ENCODE measurements at places on chromosomes 1 and 21.
A peak's percentile ranks its signal among the peaks of the same experiment; 100 is the strongest.

DNA sequence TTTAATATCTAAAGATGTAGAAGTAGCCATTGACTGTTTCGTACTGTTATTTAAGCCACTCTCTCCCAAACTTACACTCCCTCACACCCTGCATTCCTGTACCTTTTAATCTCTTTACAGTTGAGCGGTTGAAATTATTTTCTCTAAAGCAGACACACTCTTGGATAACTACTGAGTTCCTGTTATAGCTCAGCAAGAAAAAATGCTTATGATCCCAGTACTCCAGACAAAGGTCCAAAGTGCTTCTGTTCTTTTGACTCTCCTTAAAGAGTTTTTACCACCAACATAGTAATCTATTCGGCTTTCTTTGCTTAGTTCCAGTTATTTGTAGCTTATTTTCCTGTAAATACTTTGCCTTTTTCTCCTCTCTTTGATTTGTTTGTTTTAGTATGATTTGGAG lies 100.1 kb downstream of the ATF6 start:
- DNase-seq: no peak

GRCh38 chr1:109704173-109704572 lies 7.9 kb upstream of the GSTM5 start:
- no peak for DNase-seq

DNA sequence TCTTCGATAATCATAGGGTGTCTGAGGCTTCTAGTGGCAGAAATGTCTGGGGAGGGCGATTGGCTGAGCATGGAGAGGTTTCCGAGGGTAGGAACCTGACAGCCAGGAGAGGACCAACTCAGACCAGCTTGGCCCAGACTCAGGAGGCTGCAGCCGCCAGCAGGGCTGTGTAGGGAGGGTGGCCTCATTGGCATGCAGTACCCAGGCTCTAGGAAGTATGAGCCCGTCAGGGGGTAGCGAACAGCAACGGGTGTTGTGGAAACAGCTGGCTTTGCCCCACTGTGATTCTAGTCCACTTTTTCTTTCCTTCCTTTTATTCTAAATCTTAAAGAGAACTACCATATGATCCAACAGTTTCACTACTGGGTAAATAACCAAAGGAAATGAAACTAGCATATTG lies 103.3 kb downstream of the DIRAS3 start:
- no peak for DNase-seq

GRCh38 chr1:236429715-236430274 lies 35.7 kb downstream of the EDARADD start:
- DNase-seq: no peak

DNA sequence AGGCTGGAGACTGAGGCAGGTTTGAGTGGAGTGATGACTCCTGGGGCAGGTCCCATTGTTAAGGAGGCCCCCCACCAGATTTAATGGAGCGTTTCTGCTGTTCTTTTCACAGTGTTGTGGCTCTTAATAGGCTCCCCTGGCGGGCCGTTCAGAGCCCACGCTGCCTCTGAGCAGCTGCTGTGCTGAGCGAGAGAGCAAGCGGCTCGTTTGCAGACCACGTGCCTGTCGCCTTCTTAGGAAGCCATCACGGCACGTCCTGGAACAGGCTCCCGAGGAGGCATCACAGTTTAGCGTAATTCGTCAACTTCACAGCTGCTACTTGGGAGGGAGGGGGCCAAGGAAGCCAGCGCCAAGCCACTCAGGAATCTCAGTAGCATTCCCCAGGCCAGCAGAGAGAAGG lies 70.5 kb upstream of the CTTNBP2NL start:
- no peak for DNase-seq

GRCh38 chr1:65953170-65953569 lies 160.5 kb downstream of the PDE4B start:
- DNase-seq: no peak

- DNase-seq: no peak
Observed at GRCh38 chr1:94863297-94863911, 43.2 kb downstream of the SLC44A3 start.

GRCh38 chr1:116420417-116421200 lies 47.6 kb downstream of the ATP1A1 start:
- no peak for DNase-seq

DNA sequence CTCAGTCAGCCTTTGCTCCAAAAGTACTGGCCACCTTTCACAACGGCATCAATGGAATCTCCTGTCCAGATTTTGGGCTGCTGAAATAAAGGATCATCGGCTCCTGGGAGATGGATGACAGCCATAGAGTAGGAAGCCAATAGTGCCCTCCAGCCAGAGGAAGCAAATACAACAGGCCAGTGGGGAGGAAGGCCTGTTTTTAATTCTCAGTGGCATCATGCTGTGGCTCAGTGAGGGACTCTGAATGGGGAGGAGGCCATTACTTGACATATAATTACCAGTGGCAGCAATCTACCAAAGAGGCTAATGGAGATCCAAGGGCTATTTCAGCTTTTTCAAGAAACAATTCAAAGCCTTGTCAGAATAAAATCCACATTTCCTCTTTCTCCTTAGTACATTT lies 26.7 kb downstream of the COLGALT2 start:
- DNase-seq: no peak

DNA sequence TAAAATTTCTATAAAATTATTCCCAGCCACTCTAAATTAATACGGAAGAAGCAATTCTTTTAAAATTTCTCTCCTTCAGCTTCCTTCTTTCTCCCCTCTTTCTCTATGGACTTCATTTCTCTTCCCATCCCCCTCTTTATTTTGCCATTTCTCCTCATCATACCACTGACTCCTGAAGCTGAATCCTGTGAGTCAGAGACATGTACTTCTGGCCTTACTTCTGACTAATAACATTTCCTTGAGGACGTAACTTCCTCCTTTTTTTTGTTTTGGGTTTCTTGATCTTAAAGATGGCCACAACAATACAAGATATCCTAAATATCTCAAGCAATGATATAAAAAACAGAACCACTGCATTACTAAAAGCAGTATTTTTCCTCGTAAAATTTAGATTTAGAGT lies 63.6 kb upstream of the DENND1B start:
- DNase-seq: peak; percentile 45

GRCh38 chr1:204150702-204151551 lies 917 bp downstream of the ETNK2 start:
- no peak for DNase-seq

- no peak for DNase-seq
Observed at GRCh38 chr1:47937586-47938254, 59.5 kb downstream of the TRABD2B start.

GRCh38 chr1:100187912-100188311 lies 9.9 kb upstream of the LRRC39 start:
- no peak for DNase-seq

GRCh38 chr1:236397173-236397759 lies 3.2 kb downstream of the EDARADD start:
- DNase-seq: no peak

DNA sequence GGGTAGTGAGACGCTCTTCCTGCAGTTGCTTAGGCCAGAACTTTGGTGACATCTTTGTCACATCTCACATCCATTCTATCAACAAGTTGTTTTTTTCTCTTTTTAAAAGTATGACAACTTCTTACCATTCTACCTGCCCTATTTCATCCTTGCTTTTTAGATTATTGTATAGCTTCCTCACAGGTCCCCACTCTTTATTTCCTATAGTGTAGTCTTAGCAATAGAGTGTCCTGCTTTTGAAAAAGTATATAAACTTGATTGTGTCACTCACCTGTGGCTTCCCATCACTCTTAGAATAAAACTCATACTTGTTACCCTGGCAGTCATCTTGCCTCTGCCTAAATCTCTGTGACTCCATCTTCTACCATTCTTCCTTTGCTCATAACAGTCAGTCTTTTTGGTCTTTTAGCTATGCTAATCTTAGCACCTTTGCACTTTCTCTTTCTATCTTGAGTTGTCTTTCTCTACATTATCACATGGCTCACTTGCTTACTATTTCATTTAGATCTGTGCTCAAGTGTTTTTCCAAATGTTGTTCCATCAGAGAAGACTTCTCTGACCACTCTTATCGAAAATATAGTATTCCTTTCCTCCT lies 9.5 kb downstream of the CDC73 start:
- DNase-seq: no peak

- DNase-seq: no peak
Observed at GRCh38 chr1:47585141-47585902, 147.5 kb downstream of the FOXD2 start.

DNA sequence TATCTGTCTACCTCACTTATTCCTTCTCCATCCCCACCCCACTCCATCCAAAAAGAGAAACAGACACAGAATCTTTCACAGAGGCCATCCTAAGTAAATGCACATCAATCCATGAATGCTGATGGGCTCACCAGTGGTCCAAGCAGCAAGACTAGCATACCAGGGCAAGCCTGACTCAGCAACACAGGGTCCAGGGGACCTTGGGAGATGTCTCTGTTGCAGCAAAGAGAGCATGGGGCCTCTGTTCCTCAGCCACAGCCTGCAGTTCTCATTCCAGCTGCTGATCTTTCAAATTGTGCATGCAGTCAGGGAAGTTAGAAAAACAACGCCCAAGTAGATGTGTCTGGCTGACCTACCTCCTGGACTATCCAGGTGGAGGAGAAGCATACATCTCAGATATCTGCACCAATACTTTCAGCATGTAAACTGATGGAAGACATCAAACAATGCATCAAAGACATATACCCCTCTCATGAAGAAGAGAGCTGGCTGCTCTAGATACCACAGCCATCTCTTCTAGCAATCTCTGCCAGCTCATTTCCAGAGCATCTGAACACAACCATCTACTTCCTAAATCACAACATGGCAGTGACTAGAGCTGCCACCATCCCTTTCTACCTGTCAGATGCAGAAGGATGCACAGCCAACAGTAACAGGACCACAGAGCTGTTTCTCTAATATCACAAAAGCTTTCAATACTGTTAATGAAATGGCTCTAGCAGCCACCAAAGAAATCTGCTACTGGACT lies 54.5 kb downstream of the CD34 start:
- DNase-seq: no peak

DNA sequence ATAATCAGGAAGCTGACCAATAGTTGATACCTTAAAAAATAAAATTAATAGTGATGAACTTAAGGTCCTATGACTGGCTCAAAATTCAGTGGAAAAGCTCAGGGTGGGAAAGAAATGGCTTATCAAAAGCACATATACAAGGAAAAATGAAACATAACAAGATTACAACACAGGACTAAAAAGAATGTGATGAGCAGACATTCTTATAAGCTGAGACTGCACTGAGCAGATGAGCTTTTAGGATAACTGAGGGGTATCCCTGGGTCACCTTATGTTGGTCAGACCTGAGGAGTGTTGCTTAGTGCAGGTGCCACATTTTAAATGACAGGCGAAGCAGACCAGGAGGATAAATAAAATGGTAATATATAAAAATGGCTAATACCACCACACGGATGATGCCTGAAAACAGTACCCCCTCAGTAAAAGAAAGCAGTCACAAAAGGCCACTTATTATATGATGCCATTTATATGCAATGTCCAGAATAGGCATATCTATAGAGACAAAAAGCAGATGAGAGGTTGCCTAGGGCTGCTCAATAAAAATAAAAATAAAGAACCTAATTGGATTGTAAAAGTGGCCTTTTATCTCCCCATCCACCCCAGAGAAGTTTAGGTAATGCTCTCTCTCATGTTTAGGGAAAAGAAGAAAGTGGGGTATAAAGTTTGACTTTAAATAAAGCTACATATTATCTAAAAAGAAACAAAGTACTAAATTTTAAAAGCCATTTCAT lies 163.9 kb downstream of the SLC45A1 start:
- DNase-seq: no peak

- no peak for DNase-seq
Observed at GRCh38 chr1:200108659-200109058, 81.1 kb downstream of the NR5A2 start.

DNA sequence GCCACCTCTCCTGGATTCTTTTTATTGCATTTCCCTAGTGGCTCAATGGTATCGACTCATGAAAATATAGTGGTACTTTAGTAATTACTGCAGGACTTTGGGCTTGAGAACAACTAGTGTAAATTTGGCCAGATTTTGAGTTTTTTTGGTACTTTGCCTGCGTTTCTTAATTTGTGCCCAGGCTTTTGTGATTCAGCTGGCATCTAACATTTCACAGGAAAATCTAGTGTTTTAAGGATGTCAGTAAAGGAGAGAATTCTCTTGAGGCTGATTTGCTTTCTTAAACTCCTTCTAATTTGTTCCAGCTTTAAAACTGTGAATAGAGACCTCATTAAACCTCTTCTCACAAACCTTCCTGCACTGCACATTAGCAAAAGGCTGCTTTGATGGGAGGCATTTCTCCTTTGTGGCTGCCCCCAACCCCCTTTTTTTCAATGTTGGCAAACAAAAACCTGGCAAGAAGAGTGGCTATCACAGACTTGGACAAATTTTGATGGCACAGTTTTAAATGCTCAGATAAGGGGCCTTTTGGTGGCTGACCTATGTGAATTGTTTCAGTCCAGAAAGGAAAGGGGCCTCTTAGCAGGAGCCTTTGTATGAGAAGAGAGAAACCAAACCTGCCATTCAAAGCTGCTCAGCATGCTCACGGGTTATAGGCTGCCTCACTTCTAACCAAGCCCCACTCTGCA lies 113.4 kb upstream of the RAVER2 start:
- DNase-seq: no peak
